Activated T-cell treated with anti-CD3 and anti-CD28 coated beads, Interleukin-2, amount 50 U/mL, for 48 hours (primary cell): ENCODE measurements at places on chromosomes 4 and X.

DNA sequence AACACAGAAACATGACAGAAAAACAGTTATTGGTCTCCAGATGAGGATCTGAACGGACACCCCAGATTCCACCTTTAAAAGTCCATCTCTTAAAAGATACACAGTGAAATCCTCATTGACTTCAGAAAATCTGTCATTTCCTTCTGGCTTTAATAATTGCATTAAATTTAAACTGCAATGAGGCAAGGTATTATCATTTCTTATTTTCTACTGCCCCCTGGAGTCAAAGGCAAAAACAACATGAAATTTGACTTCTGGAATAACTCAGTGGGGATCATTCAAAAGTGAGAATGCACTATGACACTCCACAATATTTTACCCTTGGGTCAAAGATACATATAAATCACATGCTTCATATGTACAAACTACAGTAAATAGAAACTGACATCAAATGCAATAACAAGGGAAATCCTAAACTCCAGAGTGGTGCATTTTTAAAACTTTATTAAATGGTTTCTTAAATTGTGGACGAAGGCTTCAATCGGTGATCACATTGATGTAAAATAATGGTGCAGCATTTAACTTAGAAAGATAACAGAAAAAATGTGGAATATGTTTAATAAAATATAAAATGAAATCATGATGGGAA lies 56.4 kb upstream of the SPANXN1 start:
- DNase-seq, result no peak

- DNase-seq, result no peak
Measured at GRCh38 chr4:26609868-26610267, 26.0 kb downstream of the TBC1D19 start.

DNA sequence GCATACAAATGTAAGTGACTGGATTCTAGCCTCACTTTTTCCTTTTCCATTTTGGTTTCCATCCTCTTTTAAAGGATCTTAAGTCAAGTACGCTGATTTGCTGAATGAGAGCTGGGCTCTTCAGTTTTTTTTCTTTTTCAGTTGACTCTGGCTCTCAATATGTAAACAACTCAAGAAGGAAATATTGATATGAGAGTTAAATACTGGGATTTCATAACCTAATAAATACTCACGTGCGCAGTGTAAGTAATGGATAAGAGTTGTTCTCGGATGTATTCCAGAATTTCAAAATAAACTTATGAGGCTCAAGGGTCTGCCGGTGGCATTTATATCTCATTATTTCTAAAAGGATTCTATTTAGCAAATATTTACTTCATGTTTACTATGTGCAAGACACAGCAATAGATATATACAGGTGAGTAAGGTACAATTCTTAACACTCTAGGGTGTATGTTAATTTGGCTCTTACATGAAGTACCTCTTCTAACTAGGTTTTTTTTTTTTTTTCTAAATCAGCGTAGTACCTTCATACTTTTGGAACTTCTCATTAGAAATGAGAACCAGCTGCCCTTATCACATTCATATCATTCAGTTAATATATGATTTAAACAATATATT lies 11.0 kb upstream of the MAGEB10 start:
- no peak for DNase-seq

DNA sequence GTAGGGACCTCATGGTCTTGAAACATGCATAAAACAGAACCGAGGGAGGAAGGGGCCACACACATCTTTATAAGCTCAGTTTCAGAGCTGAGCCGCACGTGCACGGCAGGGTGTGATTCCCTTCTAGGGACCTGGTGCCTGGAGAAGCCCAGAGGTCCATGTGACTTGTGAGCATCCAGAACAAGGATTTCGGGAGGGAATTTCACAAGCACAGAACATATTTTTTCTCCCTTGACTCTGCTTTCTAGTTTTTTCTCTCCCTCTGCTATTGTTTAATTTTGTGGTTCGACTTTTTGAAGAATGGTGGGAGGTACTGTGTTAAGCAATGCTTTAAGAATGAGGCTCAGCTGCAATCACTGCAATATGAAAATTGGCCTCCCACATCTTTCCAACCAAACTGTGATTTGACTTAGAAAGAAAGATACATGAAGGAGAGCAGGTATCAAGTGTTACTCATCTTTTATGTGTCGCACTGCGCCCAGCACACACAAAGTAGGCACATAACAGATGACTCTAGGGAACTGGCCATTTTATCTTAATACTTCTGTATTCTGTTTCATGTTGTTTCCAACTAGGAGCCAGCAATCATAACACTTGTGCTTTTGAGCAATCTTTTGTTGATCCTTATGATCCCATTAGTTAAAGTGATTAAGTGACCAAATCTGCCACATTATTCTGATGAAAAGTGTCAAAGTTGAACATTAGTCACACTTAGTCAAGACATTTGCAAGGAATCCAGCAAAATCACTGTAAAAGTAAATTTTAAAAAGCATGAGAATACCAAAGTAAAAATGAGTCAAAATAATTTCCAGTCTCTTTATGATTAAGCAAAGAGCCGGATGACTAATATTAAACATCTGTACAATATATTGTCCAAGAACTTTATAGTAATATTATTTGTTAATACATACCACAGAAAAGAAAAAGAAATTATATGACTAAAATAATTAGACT lies 86.4 kb downstream of the SHISA3 start:
- no peak for DNase-seq

- no peak for DNase-seq
Measured at GRCh38 chrX:135480076-135480475, 40.4 kb upstream of the INTS6L start.
